ENCODE measurements at places on chromosomes 11 and 22.

DNA sequence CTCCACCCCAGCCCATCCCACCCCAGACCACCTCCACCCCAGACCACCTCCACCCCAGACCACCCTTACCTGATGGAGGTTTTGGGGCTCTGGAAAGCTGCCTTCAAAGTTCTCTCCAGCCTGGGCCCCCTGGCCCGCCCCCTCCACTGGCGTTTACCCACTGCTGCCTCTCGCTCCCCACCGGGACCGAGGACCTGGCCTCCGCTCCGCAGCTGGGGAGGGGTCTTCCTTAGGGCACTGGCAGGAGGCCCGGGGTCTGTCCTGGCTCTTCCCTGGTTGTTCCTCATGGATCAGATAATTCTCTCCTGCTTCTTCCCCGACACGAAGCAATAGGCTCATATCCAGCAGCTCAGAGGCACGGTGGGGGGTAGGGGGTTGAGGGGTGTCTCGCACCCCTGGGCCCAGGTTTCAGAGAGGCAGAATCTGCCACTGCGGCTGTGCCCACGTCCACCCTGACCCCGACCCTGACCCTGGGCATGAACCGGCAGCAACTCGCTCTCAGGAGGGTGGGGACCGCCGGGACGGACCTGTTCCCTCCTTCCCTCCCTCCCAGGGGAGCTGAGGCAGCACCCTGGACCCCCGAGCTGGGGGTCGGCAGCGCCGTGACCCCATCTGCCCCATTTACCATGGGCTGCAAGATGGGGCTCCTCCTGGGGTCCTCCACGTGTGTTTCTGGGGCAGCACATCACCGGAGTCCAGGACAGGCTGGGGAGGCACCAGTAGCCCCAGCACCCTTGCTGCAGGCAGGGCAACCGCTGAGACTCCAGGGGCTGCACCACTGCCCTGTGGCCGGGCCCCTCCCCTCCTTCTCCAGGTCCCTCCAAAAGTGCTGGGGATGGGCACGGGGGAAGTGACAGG, 12.9 kb downstream of the KRTAP5-5 start:
- DNase-seq = no peak

DNA sequence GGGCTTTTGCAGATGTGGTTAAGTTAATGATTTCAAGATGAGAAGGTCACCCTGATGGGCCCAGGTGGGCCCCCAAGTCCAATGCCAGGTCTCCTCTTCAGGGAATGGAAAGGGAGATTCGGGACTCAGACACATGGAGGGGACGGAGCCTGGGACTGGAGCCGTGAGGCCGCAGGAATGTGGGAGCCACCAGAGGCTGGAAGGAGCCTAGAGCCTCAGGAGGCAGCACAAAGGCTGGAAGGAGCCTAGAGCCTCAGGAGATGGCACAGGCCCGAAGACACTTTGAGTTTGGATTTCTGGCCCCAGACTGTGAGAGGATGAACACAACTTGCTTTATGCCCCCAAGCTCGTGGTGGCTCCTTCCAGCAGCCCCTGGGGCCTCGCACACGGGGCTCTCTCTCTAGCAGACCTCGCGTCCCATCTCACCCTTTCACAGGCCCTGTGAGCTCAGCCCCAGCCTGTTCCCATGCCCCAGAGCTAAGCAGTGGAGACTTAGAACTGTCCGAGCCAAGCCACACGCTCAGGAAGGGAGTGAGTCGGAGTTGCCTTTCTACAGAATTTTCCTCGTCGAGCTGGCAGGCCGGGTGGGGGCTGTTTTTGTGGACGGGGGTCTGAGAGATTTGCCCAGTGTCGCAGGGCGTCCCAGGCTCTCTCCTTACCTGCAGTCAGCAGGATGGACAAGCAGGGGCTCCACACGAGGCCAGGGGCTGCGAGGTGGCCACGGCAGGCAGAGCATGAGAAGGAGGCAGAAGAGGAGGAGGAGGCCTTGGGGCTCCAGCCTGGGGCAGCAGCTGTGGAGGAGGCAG, 937.6 kb downstream of the BRD1 start:
- no peak for DNase-seq

DNA sequence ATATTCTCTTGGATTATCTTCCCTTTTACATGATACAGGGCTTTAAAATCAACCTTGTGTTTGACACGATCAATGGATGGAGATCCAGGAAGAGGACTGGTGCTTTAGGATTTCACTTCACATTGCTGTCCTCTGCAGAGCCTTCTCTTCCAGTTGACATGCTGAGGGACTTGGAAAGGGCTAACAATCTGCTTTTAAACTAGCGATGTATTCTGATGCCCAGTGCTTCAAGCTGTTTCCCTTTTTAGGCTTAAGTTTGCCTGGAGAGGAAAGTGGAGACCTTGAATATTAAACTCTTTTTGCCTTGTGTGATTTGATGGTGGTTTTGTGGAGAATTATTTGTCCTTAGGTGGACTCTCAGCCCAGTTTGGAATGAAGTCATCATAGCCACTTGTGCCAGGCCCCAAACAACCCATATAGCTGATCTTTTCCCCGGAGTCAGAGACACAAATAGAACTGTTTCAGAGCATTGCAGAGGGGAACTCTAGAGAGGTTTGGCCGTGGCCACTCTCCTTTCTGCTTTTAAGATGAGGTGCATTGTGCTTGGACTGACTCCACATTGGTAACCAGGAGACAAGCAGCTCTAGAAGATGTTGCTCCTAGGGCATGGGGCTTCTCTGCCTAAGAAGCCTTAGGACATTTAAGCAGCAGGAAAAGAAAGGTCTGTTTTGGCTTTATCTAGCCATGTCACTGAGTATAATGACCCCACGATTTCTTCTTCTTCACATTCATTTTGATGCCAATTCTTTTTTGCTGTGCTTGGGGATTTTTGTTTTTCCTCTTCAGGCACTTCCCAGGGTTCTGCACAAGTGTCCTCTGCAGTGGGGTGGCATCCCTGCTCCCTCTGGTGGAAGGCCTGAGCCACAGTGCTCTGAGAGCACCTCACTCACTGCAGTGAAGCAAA, 152.8 kb downstream of the NCAM1 start:
- peak; percentile 15 for DNase-seq

GRCh38 chr11:77095551-77096490, 6.8 kb upstream of the OMP start:
- no peak for DNase-seq

GRCh38 chr22:23503736-23504440, 76.2 kb downstream of the IGLL1 start:
- DNase-seq = no peak

DNA sequence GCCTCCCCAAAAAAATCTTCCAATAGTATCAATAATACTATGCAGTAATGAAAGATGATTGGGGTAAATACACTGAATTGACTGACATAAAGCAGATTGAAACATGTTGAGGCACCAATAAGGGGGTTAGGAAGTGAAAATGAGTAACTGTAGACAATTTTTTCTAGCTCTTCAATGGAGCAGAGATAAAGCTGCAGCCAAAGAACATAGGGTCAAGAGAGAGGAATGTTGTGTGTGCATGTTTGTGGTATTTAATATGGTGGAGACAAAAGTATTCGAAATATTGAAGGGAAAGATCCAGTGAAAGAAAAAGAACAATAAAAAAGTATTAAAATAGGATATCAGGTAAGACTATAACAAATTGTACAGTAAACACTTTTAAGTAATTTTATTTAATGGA, 450.0 kb upstream of the CCDC179 start:
- no peak for DNase-seq

All from iPS DF 19.7 (cell line).